ENCODE measurements at places on chromosomes 7 and 10.
A peak's percentile ranks its signal among the peaks of the same experiment; 100 is the strongest.

DNA sequence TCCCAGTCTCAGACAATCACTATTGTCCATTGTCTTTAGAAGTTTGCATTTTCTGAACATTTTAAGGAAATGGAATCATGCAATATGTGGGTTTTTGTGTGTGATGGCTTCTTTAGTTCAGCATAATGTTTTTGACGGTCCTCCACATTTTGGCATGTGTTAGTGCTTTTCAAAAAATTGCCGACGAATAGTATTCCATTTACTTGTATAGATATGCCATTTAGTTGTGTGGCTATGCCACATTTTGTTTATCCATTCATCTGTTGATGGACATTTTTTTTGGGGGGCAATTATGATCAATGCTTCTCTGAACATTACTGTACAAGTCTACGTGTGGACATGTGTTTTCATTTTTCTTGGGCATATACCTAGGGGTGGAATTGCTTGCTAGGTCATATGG, 12.0 kb upstream of the LAMB4 start:
- DNase-seq: no peak

DNA sequence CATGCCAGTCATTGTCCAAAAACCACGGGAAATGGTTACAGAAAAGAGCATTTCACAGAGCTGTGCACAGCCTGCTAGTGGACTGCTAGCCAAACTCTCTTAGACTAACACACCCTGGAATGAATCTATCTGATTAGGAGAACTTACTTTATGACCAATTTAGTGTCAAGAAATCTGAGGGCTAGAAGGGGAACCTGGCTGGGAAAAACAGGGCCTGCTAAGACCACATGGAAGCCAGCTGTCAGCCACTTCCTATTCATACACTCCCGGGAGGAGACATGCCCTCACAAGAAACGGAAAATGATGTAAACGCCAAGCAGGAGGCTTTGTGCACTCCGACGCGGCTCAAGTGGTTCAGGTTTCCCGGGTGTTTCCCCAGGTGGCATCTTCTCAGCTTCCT, 54.8 kb downstream of the MPP7 start:
- peak; percentile 76 for DNase-seq

GRCh38 chr10:59880019-59880717, 26.2 kb downstream of the CCDC6 start:
- no peak for DNase-seq

GRCh38 chr7:131843898-131844331, 287.5 kb upstream of the PODXL start:
- no peak for DNase-seq

GRCh38 chr7:94980418-94981142, 73.2 kb downstream of the PPP1R9A start:
- DNase-seq: no peak

GRCh38 chr10:48771234-48771633, 86.6 kb downstream of the WDFY4 start:
- DNase-seq: peak; percentile 46

DNA sequence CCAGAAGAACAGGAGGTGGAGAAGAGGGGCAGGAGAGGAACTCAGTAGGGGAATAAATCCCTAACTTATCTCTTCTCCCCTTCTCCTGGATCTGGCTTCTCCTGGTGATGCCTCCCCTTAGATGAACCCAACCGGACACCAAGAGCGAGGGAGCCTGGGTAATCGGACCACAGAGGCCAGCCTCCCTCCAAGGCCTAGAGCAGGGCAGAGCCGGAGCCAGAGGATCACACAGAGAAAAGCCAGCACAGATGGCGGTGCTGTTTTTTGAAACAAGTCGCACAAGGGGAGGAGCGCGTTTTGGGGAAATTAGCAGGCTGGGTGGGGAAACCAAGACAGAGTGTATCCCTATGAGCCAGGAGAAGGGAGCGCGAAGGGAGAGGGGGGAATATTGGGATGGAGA, 4.9 kb upstream of the SRRM3 start:
- no peak for DNase-seq

- DNase-seq: no peak
Observed at GRCh38 chr10:31399631-31400030, 80.6 kb downstream of the ZEB1 start.
